ENCODE measurements at places on chromosomes 12 and 14.

DNA sequence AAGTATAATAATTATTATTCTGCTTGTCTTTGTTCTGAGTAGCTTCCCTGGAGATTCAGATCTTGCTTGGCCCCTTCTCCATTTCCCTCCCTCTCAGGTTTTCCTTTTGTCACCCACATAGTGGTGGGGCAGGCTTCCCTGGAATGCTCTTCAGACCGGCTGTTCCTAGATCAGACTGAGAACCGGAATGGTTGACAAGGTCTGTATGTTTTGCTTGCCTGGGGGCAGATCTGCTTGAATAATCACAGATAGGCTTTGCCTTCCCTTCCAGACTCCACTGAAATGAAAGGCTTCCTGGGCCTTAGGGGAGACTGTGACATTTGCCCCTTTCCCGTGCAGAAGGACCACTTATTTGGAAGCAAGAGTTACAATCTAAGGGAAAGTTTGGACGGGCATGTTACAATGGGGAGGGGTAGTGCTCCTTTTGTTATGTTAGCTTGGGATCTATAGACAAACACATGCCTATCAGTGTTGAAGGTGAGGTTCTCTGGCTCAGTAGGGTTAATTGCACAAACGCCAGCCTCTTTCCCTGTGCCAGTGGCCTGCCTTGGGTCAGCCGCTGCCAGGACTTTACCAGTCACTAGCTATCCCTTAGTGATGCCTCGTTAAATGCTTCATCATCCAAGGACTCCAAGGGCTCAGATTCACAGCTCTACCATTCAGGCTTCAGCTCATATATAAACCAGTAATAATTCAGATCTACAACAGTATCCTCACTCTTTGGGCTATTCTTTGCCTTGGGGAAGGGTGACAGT, 178.6 kb downstream of the SNAPC1 start:
- DNase-seq, result no peak

- no peak for DNase-seq
Measured at GRCh38 chr14:105951399-105951798, 425.0 kb downstream of the TMEM121 start.

DNA sequence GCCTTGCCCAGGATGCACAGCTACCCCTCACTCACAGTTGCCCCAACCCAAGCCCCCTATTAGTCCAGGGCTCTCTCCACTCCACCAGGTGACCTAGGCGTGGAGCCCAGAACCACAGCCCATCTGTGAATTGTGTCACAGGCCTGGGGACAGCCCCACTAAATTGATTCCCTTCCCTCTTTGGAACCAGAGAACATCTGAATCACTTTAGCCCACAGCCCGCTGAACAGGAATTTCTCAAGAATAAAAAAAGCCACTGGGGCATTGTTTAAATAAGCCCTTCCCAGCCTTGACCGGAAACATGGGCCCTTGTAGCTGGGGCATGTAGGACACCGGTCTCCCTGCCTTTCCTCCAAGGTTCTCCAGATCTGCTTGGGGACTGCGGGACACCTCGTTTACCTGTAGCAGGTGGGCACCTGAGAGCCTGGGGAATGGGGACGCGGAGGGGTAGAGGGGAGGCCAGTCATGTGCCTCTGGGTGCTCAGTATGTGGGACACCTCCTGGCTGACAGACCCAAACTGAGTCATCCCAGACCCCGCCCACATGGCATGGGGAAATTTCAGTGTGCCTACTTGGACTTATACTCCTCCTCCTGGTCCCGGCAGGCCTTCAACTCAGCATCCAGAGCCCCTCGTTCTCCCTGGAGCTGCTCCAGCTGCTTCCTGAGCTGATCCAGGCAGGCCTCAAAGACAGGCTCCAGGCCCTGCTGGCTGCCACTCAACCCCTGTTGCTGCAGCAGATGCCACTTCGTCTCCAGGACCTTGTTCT, 1.3 kb downstream of the KRT78 start:
- DNase-seq, result no peak

DNA sequence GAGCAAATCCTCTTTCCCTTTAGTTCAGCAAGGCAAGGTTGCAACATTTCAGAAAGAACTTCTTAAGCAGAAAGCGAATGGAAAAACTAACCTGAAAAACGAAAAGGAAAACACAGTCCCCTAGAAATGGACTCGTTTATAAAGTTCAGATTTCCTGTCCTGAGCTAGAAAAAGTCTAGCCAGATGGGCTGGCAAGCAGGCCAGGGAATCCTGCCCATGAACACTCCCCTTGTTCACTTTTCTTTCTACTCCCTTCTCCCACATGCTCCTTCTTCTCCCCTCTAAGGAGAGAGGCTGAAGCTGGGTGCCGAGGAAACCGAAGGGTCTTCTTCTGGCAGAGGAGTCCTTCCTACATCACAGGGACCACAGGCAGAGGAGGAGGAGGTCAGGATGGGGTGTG, 27.1 kb downstream of the LTBP2 start:
- DNase-seq, result no peak

- DNase-seq, result no peak
Measured at GRCh38 chr12:63354969-63355368, 204.0 kb upstream of the AVPR1A start.

GRCh38 chr14:23551266-23552028, at the start of gene ZFHX2:
TSS of gene ZFHX2 (minus strand) at chr14:23551765. CDS start at chr14:23535325, 16,440 bp downstream.
- DNase-seq, result peak; percentile 72

DNA sequence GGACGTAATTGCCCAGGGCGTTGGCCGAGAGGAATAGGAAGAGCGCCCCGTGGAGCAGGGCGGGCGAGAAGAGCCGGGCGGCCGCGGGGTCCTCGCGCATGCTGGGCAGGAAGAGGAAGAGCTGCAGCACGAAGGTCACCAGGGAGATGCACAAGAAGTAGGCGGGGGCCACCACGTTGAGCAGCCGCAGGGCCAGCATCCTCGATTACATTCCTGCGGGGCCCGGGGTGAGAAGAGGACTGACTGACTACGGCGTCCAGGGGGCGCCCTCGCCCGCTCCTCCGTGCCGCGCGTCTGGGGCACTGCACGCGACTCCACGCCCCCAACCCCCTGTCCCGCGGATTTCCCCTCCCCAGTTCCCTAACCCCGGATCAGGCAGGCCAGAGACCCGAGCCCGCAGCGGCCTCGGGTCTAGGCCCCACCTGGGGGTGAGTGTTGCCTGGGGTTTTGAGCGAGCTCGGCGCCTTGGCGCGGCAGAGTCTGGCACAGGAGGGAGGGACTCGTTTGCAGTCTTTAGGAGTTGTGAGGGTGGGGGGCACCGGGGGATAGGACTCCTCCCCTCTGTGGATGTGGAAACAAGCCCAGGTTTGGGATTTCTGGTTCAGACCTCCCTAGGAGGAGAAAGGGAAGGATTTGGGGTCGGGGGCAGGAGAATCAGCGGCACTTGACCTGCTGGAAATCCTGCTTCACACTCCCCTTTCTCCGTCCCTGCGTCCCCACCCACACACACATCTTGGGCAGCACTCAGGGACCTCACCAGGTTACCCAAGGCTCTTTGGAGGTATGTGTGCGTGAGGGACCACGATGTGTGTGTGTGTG, 1.8 kb downstream of the ZDHHC22 start:
- peak; percentile 47 for DNase-seq

DNA sequence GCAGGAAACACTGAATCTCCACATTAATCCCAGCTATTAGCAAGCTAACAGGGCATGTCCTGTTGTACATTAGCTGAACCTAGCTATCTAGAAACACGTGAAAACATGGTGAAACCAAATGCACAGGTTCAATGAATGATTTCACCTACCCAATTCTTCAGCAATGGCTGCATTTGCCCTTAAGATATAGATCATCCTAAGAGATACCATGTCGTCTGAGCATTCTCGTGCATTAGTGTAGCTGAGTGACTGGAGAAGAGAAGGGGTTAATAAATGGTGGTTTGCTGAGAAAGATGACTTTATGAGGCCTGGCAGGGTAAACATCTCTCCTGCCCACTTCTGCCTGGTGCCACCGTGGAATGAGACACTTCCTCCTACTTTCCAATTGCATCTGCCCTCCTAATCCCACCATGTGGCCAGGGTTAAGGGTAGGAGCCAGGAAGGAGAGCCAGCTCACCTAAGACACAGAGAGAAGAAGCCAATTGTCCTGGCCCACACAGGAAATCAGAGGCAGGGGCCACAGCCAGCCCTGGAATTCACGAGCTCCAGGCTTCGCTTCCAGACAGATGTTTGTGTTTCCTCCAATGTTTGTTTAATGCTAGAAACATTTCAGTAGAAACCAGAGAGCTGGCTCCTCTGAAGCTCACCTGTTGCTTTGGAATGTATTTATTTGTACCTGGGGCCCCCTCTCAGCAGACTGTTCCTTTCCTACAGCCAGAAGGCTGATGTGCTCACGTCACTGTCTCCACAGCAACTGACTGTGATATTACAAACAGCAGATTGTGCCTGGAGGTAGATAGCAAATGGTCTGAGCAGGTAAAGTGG, 126.0 kb upstream of the PARP11 start:
- DNase-seq, result no peak

DNA sequence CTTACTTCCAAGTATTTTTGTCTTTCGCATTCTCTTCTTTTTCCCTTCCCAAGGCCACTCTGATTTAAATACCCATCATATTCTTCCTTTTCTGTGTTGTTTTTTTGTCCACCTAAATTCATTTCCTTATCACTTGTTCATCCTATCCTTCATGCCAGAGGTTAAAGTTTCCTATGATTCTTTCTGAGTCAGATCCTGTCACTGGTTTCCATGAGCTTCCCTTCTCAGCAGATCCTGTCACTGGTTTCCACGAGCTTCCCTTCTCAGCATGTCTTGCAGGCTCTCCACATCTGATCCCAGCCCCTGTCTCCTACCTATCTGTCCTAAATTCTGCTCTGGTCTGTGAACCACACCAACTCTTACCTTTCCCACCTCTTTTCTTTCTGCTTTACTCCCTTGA, 311.8 kb upstream of the RGS6 start:
- no peak for DNase-seq

- DNase-seq, result no peak
Measured at GRCh38 chr12:1907652-1908611, 10.5 kb downstream of the CACNA2D4 start.

DNA sequence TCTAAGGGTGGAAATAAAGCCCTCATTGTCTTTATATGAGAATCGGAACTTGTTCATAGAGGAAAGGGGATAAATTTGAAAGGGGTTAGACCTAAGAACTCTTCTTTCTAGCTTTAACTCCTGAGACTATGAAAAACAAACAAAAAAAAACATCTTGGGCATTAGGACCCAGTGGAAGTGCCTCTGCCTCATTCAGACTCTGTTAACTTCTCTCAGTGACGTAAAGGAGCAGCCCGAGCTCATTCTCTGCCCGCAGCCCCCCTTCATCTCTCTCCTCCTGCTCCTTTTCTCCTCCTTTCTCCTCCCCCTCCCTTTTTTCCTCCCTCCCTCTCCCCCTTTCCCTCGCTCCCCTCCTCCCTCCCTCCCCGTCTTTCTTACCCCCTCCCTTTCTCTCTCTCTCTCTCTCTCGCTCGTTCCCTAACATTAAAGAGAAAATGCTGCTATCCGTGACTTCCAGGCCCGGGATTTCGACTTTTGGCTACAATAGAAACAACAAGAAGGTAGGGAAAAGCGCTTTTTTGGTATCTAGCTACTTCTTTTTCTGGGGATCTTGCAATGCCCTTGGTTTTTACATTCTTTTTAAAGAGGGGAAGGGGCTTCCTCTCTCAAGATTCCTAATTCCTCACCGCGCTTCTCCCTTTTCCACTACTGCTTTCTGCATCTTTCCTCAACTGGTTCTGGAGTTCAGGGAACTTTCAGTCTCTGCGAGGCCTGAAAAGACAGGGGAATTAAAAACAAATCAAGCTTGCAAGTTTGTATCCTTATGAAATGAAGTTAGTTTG, at the start of gene RBMS2:
TSS of gene RBMS2 (plus strand) at position 231 of the 782 bp plus-strand sequence. CDS start at position 435, 204 bp downstream.
- DNase-seq, result peak; percentile 6

DNA sequence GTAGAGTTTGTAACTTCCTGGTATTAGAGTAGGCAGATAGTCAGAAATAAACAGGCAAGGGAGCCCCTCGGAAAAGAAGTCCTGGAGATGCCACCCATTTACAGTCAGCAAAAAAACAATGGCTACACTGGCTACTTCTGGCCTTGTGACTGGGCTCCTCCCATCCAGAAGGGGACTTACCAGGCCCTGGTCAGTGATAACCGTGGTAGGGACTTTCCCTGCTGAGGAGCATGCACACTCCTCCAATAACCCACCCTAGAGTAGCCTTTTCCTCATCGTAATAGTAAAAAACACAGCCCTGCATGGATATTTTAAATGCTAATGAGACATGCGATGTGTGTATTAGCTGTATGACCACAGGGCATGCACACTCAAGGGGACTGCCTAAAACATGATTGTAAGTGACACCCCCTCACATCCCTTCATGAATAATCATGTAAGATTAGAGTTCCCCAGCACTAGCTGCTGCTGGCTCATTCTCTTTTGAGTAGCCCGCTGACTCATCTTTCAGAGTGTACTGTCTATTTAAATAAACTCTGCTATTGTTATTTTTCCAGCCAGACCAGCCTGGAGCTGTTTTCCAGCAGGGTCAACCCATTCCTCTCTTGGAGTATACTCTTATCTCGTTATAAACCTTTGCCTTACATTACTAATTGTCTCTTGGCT, 413.8 kb upstream of the TMTC1 start:
- DNase-seq, result no peak

GRCh38 chr14:95041477-95042020, 115.8 kb downstream of the DICER1 start:
- no peak for DNase-seq

DNA sequence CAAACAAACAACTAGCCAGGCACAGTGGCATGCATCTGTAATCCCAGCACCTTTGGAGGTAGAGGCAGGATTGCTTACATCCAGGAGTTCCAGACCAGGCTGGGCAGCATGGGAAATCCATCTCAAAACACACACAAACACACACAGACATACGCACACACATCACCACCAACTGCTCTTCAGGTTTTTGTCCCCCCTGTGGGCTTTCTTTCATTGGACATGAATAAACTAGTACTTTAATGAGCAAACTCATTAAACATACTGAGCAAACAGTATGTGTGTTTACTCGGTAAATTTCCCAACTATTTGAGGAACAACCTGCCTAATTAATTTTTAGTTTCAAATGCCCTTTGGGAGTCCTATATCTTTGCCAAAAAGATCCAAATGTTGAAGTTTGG, 10.1 kb upstream of the RASSF3 start:
- DNase-seq, result no peak

- DNase-seq, result no peak
Measured at GRCh38 chr14:55254581-55254980, 16.6 kb upstream of the FBXO34 start.

DNA sequence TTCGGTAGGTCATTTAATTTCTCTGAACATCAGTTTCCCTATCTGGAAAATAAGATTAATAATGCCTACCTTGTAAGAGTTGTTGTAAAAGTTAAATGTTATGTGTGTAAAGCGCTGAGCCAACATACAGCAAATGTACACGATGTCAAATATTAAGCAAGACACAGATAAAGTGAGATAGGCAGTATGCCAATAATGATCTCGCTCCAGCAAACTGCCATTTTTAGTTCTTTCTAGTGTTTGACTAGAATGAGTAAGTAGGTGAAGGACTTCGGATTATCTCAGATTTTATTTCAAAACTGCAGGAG, 840 bp downstream of the DHRS7 start:
- no peak for DNase-seq

GRCh38 chr12:110765111-110765510, 22.4 kb upstream of the PPP1CC start:
- no peak for DNase-seq

- DNase-seq, result no peak
Measured at GRCh38 chr14:57999471-57999870, 133.6 kb upstream of the SLC35F4 start.

GRCh38 chr14:74064426-74064825, 19.8 kb downstream of the ALDH6A1 start:
- no peak for DNase-seq

- no peak for DNase-seq
Measured at GRCh38 chr14:85444635-85445034, 85.3 kb upstream of the FLRT2 start.
